ENCODE measurements at places on chromosomes 6 and 20.

DNA sequence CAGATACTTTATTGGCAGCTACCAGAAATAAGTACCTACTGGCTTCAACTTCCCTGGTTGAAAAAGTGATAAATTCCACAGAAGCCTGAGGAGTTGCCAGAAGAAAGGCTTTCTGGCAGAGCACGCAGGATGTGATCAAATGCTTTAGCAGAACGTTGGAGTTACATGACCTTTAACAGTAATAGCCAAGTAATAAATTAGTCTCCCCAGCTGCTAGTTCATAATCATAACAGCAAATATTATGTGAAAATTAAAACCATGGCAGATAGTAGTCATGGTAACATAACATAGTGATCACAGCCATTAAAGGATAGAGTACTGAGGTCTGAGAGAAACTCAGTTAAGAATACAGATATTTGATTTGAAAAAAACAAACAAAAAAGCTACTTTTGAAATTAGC is 567.7 kb downstream of the ADGRB3 start:
- H3K27ac ChIP-seq = no peak overlapping the region
- no peaks in the 10 kb centered on the region for H3K27me3 ChIP-seq
- no peaks in the 10 kb centered on the region for H3K36me3 ChIP-seq
- no peak for DNase-seq
- H3K4me3 ChIP-seq = no peak overlapping the region

- H3K27me3 ChIP-seq = peaks cover 6% of the 10 kb centered on the region
- H3K4me3 ChIP-seq = no peak overlapping the region
- DNase-seq = no peak
- no peaks in the 10 kb centered on the region for H3K4me1 ChIP-seq
Observed at GRCh38 chr6:100913400-100914276, 32.5 kb upstream of the ASCC3 start.

- no peaks in the 10 kb centered on the region for H3K4me1 ChIP-seq
- DNase-seq = no peak
- H3K4me3 ChIP-seq = no peak overlapping the region
- peaks cover 5% of the 10 kb centered on the region for H3K36me3 ChIP-seq
Observed at GRCh38 chr6:93471281-93471680, 51.9 kb upstream of the EPHA7 start.

DNA sequence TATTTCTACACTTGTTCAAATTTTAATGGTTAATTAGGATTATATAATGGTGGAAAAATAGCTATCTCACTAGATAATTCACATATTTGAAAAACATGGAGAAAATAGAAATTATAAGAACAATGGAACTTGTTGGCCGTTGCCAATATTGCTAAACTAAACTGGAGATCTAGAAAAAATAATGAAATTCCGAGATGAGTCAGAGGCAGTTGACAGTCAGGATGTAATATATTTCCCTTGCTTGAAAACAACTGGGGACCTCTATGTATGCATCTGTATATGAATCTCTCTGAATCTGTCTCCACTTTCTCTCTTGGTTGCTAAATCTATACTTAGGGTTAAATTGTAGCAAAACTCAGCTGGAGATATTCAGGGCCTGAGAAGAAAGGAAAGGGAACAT is 1108.2 kb upstream of the GJE1 start:
- no peak for DNase-seq
- H3K27ac ChIP-seq = no peak overlapping the region
- no peak overlapping the region for H3K4me3 ChIP-seq

DNA sequence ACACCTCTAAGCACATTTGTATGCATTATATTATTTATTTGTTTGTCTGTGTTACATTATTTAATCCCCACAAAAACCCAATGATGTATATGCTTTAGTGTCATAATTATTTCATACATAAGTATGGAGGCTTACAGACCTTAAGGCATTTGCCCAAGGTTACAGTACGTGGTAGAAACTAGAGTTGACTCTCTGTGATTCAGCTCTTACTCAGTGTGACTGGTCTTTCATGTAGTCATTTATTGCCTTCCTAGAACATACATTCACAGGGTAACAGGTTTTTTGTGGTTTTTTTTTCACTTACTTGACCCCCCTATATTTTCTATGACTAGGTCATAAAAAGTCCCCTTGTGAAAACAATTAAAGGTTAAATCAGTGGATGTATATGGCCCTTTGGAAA is 566.8 kb downstream of the TFAP2A start:
- H3K36me3 ChIP-seq = peaks cover 30% of the 10 kb centered on the region
- H3K4me3 ChIP-seq = no peak overlapping the region
- H3K4me1 ChIP-seq = peaks cover 17% of the 10 kb centered on the region
- DNase-seq = peak; percentile 28
- H3K27me3 ChIP-seq = peaks cover 4% of the 10 kb centered on the region

GRCh38 chr6:25675167-25675566 is 23.2 kb downstream of the SCGN start:
- no peak for DNase-seq
- peaks cover 3% of the 10 kb centered on the region for H3K27me3 ChIP-seq
- no peak overlapping the region for H3K27ac ChIP-seq
- no peaks in the 10 kb centered on the region for H3K4me1 ChIP-seq

DNA sequence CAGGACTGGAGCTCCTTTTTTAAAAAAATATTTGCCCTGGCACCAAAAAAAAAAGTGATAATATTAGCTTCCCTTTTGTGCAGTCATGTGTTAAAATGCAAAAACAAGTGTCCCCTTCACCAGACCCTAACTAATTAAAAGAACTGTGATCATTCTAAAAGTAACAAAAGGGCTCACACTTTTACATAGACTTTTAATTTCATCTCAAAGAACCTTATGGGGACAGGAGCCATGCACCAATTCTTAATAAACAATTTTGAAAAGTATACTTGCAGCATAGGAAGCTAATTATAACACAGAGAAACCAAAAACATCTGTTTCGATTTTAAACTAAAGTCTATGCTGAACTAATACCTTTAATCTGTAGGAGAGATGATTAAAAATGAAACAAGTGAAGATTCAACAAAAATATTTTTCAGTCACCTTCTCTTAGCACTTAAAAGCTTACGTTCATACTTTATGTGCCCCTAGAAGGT is 17.3 kb downstream of the STX7 start:
- peaks cover 35% of the 10 kb centered on the region for H3K4me1 ChIP-seq
- no peak overlapping the region for H3K27ac ChIP-seq
- H3K4me3 ChIP-seq = no peak overlapping the region
- H3K27me3 ChIP-seq = no peaks in the 10 kb centered on the region

DNA sequence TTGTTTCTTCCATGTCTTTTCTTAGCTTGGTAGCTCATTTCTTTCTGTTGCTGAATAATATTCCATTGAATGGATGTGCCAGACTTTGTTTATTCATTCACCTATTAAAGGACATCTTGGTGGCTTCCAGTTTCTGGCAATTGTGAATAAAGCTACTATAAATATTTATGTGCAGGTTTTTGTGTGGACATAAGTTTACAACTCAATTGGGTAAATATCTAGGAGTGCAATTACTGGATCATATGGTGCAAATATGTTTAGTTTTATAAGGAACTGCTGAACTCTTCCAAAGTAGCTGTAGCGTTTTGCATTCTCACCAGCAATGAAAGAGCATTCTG is 16.8 kb upstream of the SDCBP2 start:
- no peak overlapping the region for H3K27ac ChIP-seq
- no peak overlapping the region for H3K4me3 ChIP-seq
- no peak for DNase-seq
- H3K4me1 ChIP-seq = peaks cover 40% of the 10 kb centered on the region
- peaks cover 52% of the 10 kb centered on the region for H3K36me3 ChIP-seq

GRCh38 chr6:130434174-130434873 is 68.5 kb downstream of the TMEM200A start:
- peaks cover 85% of the 10 kb centered on the region for H3K4me1 ChIP-seq
- DNase-seq = peak; percentile 51
- H3K4me3 ChIP-seq = peak overlapping the region; percentile 59
- peaks cover 56% of the 10 kb centered on the region for H3K36me3 ChIP-seq
- H3K27ac ChIP-seq = peak overlapping the region; percentile 77

DNA sequence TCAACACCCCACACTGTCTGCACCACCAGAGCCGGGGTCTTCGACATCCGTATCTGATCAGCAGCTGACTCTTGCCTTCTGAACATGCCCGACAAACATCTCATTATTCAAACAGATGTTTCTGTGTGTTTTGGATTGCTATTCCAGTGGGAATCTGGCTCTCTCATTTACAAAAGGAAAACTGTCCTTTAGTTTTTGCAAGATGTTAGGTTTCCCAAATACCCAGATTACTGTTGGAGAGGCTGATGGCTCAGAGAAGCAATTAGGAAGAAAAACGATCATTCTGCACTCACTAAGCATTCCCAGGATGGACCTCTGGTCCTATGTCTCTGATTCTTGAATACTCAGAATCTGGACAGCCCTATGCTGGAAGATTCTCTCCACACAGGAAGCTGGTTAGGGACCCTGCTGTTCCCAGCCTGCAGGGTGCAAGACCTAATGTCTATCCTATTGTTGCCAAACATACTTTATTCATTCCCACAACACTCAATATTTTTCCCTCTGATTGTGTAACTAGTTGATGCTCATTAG is 532.9 kb downstream of the CDH26 start:
- no peaks in the 10 kb centered on the region for H3K36me3 ChIP-seq
- peaks cover 6% of the 10 kb centered on the region for H3K27me3 ChIP-seq
- DNase-seq = no peak
- H3K4me3 ChIP-seq = no peak overlapping the region

DNA sequence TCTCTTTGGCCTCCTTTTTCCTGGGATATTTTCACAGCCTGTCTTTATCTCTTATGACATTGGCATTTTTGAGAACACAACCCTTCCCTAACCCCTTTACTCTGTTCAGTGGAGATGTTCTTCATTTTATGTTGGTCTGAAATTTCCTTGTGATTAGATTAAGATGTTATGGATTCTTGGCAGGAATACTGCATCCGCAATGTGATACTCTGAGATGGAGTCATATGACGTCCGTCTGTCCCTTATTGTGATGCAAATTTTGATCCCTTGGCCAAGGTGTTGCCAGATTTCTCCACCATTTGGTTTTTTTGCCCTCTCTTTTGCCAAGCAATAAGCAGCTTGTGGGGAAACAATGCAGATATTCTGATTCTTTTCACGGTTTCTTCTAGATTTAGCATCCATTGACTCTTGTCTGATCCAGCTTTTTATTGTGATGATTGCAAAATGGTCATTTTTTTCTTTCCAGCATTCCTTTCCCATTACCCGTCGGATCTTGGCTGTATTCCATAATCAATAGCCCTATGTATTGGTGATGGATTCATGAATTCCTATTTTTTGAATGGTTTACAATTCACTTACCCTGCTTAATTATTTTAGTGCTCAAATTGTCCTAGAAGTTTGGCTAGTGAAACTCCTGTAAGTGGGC is 85.1 kb downstream of the NCOA3 start:
- peak overlapping the region; percentile 22 for H3K27ac ChIP-seq
- peaks cover 26% of the 10 kb centered on the region for H3K4me1 ChIP-seq
- no peak for DNase-seq

DNA sequence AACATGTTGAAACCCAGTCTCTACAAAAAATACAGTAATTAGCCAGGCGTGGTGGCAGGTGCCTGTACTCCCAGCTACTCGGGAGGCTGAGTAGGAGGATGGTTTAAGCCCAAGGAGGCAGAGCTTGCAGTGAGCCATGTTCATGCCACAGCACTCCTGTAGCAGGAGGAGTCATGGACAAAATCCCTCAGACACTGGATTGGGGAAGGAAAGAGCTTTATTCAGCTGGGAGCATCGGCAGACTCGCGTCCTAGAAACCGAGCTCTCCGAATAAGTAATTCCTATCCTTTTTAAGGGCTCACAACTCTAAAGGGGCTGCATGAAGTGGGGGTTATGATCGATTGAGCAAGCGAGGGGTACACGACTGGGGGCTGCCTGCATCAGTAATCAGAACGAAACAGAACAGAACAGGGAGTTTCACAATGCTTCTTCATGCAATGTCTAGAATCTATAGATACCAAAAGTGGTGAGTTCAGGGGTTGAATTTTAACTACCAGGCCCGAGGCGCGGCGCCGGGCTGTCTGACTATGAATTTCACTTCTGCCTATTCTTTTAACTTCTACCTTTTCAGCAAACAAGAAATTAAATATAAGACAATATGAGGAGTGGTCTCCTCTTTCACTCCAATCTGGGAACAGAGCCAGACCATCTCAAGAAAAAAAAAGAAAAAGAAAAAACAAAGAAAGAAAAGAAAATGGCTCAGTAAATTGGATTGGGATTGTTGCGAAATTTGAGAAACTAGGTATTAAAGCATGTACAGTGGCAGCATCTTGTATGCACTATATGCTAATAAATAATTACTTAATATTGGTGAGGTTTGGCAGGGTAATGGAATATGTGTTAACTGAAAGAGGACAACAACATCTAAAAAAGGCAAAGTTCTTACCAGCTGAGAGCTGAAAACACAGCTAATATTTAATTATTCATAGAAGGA is 23.6 kb downstream of the HMGN4 start:
- no peak overlapping the region for H3K4me3 ChIP-seq
- H3K27ac ChIP-seq = no peak overlapping the region
- H3K27me3 ChIP-seq = no peaks in the 10 kb centered on the region
- peaks cover 27% of the 10 kb centered on the region for H3K4me1 ChIP-seq
- DNase-seq = no peak

GRCh38 chr6:45488889-45489288 is 111.2 kb upstream of the SUPT3H start:
- no peak overlapping the region for H3K27ac ChIP-seq
- DNase-seq = no peak
- H3K4me1 ChIP-seq = peaks cover 32% of the 10 kb centered on the region
- no peak overlapping the region for H3K4me3 ChIP-seq

- H3K4me3 ChIP-seq = peak overlapping the region; percentile 88
- DNase-seq = peak; percentile 1
- H3K27me3 ChIP-seq = peaks cover 12% of the 10 kb centered on the region
- no peak overlapping the region for H3K27ac ChIP-seq
- H3K36me3 ChIP-seq = no peaks in the 10 kb centered on the region
- H3K4me1 ChIP-seq = peaks cover 7% of the 10 kb centered on the region
Observed at GRCh38 chr6:122753688-122754056, 25.8 kb upstream of the FABP7 start.

- H3K36me3 ChIP-seq = no peaks in the 10 kb centered on the region
- no peaks in the 10 kb centered on the region for H3K4me1 ChIP-seq
- no peaks in the 10 kb centered on the region for H3K27me3 ChIP-seq
- no peak overlapping the region for H3K4me3 ChIP-seq
Observed at GRCh38 chr20:7137395-7138151, 370.1 kb downstream of the BMP2 start.

DNA sequence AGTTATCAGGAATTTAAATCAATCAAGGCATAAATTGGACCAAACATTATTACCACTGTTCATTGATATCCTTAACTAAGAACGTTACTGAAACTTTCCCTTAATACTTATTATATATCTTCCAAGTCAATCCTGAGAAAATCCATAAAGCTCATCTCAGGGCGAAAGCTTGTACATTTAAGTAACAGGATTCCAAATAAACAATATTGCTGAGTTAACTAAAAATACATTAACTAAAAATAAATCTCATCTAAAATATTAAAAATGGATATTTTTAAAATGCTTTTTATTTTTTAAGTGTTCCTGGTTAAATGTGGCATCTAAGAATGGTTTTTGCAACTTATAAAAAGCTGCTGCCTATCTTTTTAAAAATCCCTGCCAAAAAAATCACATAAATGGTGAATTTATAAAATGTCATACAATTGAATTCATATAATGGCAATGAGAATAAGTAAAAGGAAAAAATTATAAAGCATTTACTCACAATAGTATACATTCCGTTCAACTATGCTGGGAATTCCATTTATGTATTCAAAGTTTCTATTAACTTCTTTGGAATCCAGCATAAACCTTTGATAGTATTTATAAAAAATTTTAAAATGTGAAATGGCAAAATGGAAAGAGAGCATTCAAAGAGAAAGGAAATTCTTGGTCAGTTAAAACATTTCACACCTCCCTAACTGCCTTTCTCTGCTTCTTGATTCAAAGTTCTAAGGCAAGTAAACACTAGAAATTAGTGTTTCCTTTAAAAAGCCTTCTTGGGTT is 20.8 kb upstream of the GMDS start:
- H3K36me3 ChIP-seq = peaks cover 11% of the 10 kb centered on the region
- no peaks in the 10 kb centered on the region for H3K27me3 ChIP-seq
- no peak overlapping the region for H3K27ac ChIP-seq
- peaks cover 18% of the 10 kb centered on the region for H3K4me1 ChIP-seq
